Foreskin keratinocyte (primary cell): ENCODE measurements at places on chromosomes 1 and 21. TPM values are rescaled to one million over a fixed set of nuclear protein-coding genes. Genes with fewer than 3 reads are reported as not detected.

DNA sequence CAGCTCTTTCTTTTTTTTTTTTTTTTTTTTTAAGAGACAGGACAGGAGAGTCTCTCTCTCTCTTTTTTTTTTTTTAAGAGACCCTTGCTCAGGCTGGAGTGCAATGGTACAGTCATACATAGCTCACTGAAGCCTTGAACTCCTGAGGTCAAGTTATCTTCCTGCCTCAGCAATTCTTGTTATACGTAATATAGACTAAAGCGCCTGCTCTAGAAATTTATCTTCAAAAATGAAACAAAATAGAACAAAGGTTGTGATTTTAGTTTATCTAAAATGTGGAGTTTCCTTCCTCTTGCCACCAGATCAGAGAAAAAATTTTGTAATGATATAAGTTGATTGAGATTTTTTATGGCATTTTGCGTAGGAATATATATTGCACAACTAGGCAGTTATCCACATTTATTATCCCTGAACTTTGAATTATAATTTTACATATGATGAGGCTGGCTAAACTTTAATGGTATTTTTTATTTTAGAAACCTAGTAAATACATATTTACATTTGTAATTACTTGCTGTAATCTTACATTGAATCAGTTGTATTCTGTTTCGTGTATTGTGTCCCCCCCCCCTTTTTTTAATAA, 44.2 kb downstream of the MTF2 start:
- DNase-seq: no peak

DNA sequence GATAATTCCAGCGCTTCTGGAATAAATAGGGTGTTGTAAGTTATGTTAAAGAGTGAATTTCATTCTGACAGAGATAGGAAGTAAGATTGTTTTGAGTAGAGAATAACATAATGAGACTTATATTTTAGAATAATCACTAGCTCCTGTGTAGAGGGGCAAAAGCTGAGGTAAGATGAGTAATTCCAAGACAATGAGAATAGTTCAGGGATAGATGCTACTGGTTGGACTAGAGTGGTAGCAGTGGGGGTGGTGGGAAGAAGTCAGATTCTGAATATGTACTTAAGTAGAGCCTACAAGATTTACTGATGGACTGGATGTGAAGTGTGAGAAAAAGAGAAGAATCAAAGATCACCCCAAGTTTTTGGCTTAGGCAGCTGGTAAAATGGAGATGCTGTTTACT, 23.3 kb upstream of the MOV10 start:
- no peak for DNase-seq

- DNase-seq: no peak
Observed at GRCh38 chr1:59556398-59556797, 258.4 kb upstream of the HOOK1 start.

DNA sequence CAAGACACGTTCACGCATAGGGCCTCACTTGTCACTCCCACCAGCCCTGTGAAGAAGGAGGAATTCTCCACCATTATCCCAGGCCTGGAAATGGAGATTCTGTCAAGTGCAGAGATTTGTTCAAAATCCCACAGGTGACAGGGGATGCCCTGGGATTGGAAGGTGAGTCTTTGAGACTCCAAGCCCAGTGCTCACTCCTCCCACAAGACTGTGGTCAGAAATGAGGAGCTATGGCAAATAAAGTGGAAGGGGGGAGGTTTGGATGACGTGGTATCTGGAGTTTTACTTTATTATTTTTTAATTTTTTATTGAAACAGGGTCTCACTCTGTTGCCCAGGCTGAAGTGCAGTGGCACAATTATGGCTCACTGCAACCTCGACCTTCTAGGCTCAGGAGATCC, 12.8 kb upstream of the FOXO6 start:
- no peak for DNase-seq

DNA sequence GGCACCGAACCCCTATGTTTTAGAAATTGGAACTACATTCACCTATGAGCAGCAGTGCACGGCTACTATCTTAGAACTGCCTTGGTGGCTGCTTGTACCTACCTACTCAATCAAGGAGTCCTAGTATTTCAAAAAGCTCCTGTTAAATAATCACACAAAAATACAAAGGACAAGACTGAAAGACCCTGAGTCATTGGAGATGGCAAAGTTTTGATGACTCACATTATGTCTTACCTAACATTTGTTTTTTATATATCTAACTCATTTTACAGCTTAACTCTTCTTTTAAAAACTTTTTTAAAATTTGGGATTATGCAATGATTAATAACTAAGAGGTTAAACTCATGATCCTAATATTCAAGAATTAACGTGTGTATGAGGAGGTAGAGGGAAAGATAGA, 1206.0 kb upstream of the TMPRSS15 start:
- DNase-seq: no peak

DNA sequence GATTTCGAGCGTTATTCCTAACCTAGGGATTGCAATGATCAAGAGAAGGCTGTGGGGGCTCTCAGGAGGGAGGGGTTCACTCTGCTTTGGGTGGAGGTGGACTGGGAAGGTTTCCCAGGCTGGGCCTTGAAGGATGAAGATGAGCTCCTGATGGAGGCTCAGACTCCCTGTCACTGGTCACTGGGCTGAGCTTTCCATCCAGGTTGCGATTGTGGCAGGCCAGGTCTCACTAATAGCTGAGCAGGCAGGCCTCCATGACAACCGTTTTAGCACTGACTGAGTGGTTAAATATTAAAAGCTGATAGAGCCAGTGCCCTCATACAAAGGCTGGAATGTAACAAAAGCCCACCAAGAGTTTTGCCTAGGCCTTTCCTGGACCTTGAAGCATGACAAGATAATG, 36.2 kb upstream of the EFCAB14 start:
- no peak for DNase-seq

GRCh38 chr1:68383092-68383491, 66.7 kb downstream of the RPE65 start:
- DNase-seq: no peak

GRCh38 chr1:30469426-30469825, 254.0 kb downstream of the MATN1 start:
- no peak for DNase-seq

DNA sequence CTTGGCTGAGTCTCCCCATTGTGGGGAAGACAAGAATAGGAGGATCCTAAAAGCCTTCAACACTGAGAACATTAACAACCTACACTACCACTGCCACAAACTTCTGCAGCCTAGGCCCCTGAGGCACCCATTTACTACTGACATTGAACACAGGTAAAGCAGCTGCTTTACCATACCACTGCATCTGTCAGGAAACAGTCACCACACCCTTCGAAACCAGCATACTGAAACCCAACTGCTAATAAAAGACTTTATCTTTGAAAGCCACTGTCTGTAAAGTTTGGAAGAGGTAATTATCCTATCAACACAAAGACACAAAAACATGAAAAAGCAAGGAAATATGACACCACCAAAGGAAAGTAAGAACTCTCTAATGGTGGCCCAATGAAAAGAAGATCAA, 7.4 kb downstream of the IFNAR1 start:
- DNase-seq: no peak

DNA sequence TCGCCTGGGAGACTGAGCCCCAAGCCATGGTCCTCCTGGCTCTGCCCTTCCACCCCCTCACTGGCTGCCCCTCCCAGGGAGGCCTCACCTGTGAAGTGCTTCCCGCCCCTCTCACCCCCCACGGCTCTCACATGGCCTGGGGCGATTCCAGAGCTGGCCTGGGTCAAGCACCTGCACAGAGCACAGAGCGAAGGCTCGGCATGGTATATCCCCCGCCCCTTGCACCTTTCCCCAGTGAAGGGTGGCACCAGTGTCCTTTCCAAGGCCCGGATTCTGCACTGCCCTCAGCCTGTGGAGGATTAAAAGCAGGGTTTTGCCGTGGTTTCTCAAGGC, 1.1 kb upstream of the AJAP1 start:
- no peak for DNase-seq

DNA sequence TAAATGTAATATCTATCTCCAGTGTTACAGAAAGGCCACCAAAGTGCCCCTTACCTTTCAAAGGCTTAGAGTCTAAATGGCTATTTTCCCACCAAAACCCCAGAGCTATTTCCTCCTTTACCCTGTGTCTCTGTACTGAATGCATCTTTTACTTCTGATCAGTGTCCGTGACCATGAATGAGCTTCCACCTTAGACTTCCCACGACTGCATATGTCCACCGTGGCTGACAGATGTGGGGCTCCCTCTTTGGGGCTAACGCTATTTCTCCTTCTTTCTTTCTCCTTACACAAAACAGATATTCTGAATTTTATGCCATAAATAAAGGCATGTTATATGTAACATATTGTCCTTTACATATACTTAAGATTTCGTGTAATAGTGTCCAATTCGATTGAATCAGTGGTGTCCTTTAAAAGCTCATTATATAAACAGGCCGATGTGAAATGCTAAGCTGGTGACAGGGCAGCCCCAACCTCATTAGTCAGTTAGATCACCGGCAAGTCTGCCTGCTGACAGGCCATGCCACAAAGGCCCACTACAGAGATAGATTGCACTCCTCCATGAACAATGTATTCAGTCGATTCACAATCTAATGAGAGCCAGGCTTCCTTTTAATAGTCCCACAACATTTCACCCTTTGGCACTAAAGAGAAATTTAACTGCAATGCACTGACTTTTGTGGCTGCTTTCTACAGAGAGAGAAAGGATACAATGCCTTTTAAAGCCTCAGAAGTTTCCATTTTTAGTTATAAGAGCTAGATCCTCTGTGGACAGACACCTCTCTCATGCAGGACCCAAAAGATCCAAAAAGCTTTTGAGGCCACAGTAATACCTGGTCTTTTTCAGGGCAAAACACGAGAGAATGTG, 297.9 kb downstream of the PCP4 start:
- no peak for DNase-seq

GRCh38 chr1:12565094-12565965, 52.7 kb downstream of the DHRS3 start:
- no peak for DNase-seq

DNA sequence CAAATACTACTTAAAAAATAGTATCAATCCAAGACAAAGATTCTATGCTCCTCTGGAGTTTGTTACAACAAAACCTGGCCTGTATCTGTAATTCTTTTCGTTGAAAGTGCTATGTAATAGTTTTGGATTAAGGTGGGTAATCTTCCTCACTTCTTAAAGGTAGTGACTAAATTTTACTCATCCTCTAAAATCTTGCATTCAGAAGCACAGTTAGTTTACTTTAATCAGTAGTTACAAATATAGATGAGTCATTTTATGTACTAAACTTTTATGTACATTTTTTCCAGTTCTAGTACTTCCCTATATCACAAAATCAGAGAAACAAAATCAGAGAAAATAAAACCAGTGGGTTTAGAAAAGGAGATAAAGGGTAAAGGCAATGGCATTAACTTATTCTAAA, 51.3 kb downstream of the ZNHIT6 start:
- no peak for DNase-seq

DNA sequence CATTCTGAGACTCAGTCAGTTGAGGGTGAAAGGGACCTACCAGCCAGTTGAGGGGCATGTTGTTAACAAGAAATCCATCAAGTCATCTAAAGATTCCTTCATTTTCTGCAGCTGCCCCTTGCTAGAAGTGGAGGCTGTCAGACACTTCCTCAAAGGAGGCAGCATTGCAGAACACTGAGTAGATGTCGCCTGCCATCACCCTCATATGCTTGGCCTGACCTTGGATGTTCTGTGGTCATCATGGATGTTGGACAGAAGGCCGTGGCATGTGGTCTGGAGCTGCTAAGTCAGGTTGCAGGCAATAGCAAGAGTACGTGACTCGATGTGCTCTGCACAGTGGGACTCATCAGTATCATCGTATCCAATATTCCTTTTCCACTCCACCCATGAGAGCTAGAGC, 70.6 kb downstream of the GATAD2B start:
- DNase-seq: no peak

DNA sequence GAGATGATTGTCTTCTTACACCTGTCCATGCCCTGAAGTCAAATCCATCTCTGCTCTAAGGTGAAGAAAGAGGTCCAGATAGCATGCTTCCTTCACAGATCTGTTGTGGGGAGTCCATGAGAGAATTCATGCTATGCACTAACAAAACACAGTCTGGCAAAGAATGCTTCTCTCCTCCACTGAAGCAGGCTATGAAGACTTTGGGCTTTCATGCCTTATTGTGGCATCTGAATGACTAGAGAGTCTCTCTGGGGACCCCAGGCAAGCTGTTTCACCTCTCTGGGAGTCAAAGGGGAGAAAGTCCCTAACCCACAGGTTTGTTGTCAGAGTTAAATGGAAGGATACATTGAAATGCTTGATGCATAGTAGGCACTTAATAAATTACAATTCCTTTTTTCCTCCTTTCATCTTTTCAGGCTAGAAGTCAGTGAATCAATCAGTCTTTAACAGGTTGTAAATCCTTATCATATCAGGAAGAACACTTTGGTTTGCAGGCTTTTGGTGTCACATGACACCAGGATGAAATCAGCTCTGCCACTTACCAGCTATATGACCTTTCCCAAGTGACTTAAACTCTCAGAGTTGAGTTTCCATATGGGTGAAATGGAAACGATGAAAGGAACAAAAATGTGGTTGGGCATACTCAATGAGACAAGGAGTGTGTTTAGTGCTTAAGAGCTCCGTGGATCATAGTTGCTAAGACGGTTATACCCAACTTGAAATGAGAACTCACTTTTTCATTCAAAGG, 200.1 kb upstream of the DAB1 start:
- DNase-seq: no peak

- DNase-seq: no peak
Observed at GRCh38 chr1:182128502-182128901, 67.0 kb upstream of the ZNF648 start.

DNA sequence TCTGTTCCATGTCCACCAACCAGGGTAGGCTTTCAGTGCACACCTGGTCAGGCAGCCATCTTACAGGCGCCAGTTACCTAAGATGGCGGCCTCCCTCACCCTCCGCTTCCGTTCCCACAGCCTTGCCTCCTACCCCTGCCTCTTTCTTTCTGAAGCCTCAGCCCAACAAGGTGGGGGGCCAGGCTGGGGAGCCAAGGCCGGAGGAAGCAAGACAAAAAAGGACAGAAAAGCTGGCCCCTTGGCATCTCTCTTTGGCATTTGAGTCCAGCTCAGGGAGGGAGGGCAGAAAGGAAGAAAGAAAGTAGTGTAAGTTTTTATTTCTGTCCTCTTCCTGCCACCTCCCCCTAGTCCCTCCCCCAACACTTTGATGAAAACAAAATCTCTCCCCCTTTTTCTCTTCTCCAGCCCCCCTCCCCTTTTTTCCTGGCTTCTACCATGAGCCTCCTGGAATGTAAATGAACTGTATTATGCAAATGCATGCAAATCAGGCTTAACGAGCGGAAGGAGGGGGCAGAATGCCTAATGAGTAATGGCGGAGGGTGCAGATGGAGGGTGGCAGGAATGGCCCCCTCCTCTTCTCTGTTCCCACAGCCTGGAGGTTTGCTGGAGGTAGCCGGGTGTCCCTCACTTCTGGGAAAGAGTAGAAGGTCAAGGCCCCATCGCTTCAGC, 43.8 kb downstream of the RHBG start:
- no peak for DNase-seq

The CFHR5 gene
- not detected in 2 replicates for polyA plus RNA-seq

The CIART gene
- polyA plus RNA-seq: 4.7 and 6.7 TPM in 2 replicates

The CYP4Z1 gene
- polyA plus RNA-seq: not detected in 2 replicates

The DISP1 gene
- 0.36 and 0.38 TPM in 2 replicates for polyA plus RNA-seq

The PLCH2 gene
- polyA plus RNA-seq: 78.0 and 89.4 TPM in 2 replicates

The CLDN14 gene
- polyA plus RNA-seq: 0.03 TPM in 1 of 2 replicates, not detected in the other

The RNU1-1 gene
- not detected in 2 replicates for polyA plus RNA-seq

The SHISA4 gene
- 3.8 and 7.6 TPM in 2 replicates for polyA plus RNA-seq

The DIO1 gene
- polyA plus RNA-seq: not detected in 2 replicates

The VTCN1 gene
- not detected in 2 replicates for polyA plus RNA-seq
